ENCODE measurements at places on chromosomes 3 and 15.

DNA sequence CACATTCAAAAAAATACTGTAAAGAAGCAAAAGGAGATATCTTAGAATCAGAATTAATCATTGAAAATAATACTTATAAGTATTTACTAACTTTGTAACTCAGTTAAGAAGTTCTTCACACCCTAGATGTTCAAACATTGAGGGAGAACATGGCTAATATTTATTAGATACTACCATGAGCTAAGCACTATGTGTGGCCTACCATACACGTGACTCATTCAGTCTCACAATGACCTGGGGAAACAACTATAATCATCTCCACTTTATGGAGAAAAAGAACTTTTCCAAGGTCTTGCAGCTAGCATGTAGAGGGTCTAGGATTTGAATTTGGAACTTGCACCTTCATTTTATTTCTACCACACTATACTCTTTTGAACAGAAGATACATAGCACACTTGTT is 361.9 kb upstream of the CFAP20DC start:
- no peak for DNase-seq

GRCh38 chr15:74228723-74229081 is 7.4 kb upstream of the CCDC33 start:
- DNase-seq: no peak

GRCh38 chr3:159865041-159865579 is 123.5 kb upstream of the IL12A start:
- DNase-seq: no peak

DNA sequence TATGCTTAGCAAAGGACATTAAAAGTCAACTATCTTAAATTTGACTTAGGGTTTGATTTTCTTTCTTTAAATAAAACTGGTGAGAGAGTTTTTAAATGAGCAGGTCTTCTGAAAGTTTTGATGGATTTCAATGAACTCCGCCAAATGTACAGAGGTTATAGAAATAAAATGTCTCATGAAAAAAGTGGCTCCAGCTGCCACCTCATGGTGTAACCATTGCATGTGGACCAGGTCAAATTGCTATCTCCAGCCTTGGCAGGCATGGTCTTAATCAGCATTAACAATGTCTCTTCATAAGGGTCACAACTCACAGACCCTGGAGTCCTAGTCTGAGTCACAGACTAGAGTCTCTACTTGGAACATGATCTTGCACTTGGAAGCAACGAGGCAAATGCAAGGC is 182.3 kb downstream of the ADAMTS17 start:
- no peak for DNase-seq

DNA sequence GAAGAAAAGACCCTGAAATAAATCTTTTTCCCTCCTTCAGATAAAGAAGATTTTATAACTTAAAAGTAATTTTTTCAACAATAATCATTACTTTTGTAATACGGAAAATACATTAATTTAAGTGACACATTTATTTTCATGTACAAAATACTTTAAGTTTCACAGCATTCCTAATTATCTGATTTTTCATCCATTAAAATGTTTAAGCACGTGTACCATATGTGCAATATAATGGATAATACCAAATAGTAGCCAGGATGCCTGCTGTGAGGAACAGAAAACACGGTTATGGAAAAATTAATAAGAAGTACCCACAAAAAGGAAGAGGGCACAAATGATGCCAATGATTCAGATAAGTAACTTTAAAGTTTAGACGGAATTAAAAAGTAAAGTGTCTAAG is 33.5 kb downstream of the ADAM10 start:
- DNase-seq: no peak

GRCh38 chr3:34727700-34728099 is 911.6 kb upstream of the ARPP21 start:
- DNase-seq: no peak

DNA sequence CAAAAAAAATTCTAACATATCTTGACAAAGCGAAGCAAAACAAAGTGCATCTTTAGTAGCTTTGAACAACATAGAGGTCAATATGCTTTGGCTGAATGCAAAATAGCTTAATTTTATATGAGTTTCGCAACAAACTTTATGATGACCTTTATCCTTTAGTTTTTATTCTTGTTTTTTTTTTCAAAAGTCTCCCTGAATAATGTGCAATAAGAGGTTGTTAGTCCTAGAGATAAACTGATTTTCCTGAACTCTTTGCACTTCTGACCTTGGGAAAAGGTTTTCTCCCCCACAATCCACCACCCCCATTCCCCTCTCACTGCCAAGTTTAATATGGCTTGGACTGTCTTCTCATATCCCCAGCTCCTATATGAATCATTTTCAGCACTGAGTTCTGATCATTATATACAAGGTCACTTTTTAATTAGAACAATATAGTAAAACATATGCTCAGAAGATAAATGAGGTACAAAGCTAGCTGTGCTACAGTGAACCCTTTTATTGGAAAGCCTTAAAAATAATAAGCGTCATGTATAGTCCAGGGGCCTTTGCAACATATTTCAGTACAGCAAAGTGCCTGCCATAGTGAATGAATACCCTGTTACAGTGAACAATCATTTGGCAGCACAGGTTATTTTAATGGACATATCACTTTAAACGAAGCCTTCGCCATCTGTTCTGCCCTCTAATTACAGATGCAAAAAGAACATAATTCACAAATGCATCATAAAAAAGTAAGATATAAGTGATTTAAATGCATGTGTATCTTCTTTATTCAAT is 496.3 kb upstream of the NR2F2 start:
- no peak for DNase-seq

DNA sequence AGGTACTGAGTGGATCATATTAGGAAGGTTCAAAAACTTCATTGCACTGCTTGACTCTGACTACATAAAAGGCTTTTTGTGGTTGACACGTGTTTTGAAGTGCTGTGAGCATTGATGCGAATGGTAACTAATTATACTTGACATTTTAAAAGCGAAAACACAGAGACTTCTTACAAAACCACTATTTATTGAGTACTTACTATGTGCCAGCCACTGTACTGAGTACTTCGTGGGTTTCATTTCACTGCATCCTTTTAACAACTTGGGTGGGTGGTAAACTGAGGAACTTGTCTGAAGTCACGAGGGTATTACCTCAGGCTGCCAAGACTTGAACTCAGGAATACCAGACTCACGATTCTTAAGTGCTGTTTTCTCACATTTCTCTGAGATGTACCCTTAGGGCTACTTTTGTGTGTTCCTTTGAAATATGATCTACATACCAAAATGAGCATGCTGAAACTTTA is 45.3 kb upstream of the PPP4R2 start:
- DNase-seq: no peak

DNA sequence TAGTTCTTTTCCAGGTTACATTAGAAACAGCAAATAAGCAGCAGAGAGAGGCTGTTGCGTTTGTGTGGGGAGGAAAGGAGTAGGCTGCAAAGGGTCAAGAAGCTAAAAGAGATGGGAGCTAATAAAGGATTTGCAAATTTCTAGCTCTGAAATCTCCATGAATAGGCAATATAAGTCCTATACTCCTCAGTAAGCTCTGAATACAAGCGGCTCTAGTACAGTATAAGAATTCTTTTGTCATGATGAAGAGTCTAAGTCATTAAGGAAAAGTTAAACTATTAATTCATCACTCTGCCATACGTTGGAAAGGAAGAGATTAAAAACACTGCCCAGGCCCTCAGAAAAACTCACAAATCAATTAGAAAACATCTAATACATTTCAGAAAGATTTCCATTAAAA is 59.3 kb downstream of the CEP152 start:
- DNase-seq: no peak

GRCh38 chr3:177085794-177086193 is 111.5 kb downstream of the TBL1XR1 start:
- no peak for DNase-seq

DNA sequence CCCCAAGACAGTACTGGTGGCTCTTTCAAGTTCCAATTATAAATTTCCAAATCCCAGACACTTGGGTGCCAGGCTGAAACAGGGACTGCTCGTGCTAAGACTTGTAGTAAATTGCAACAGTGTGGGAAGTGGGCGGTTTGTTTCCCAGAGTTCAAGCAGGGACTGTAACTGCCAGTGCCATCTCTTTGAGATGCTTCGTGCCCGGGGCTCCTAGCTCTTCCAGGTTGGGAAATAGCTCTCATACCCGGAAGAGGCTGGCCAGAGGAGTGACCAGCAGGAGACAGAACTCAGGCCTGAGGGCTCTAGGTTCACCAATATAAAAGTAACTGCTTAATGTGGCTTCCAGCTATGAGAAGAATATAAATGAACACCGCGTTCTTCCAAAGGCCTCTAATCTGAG is 54.0 kb upstream of the NEO1 start:
- DNase-seq: no peak

- DNase-seq: no peak
Observed at GRCh38 chr3:182309120-182309519, 484.2 kb upstream of the ATP11B start.

- no peak for DNase-seq
Observed at GRCh38 chr15:88800026-88800425, 3.2 kb upstream of the ACAN start.

- no peak for DNase-seq
Observed at GRCh38 chr3:192246847-192247559, 480.3 kb downstream of the FGF12 start.

GRCh38 chr3:175349168-175349567 is 490.0 kb downstream of the NAALADL2 start:
- DNase-seq: no peak

DNA sequence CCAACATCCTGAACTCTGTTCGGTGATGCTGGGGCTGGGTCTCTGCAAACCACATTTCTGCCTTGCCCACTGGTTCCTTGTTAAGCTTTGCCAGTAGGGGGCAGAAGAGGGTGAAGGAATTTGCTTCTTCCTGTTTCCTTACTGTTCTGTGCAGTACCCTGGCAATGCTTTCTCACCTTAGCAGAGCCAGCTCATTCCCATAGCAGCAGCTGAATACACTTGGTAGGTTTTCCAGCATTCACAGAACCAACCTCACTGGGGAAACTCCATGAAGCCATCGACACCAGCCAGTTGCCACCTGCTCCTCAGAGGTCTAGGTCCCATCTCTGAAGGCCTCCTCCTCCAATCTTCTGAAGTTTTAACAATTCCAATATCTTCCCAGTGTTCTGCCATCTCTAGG is 308.4 kb downstream of the PDCD6IP start:
- DNase-seq: no peak

GRCh38 chr3:98807561-98807960 is 44.4 kb downstream of the ST3GAL6 start:
- DNase-seq: no peak

DNA sequence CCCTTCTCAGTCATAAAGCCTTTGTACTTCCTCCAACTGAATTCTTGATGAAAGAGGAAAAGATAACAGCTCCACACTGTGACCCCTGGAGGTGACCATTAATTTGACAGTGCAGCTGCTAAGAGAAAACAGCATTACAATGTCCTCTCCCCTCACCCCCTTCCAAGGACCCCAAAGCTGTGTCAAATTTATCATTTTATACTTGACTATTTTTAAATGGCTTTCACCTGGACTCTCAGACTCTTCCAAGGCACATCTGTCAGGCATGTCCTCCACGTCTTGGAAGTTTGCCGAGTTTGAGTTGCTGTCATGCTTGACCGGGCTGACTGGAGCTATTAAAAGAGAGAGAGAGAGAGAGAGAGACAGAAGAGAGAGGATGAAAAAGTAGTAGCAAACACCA is 236.5 kb downstream of the WDR72 start:
- no peak for DNase-seq

Measured in activated naive CD4-positive, alpha-beta T cell (primary cell).